A549 treated with Mapracorat at 1 μM for 4 hours (cell line): ENCODE measurements at places on chromosomes 7 and 10. TPM values are rescaled to one million over a fixed set of nuclear protein-coding genes. Genes with fewer than 3 reads are reported as not detected.

The FGFBP3 gene
- total RNA-seq: 2.2 to 3.1 TPM (median 2.4 TPM) in 5 replicates

The POLR3A gene
- 11.3 to 14.4 TPM (median 13.0 TPM) in 5 replicates for total RNA-seq

The ADK gene
- total RNA-seq: 32.7 to 35.2 TPM (median 33.7 TPM) in 5 replicates

The GUSB gene
- total RNA-seq: 30.0 to 35.9 TPM (median 31.3 TPM) in 5 replicates

The C10orf67 gene
- total RNA-seq: 0.06 to 0.13 TPM (median 0.13 TPM) in 3 of 5 replicates, not detected in the others

The COL17A1 gene
- 1.5 to 3.0 TPM (median 1.7 TPM) in 5 replicates for total RNA-seq

The FFAR4 gene
- 0.07 to 0.29 TPM (median 0.15 TPM) in 5 replicates for total RNA-seq
